Ovary (tissue), 10 donors: ENCODE measurements at places on chromosomes 5 and 9. TPM values are rescaled to one million over a fixed set of nuclear protein-coding genes. Genes with fewer than 3 reads are reported as not detected.

DNA sequence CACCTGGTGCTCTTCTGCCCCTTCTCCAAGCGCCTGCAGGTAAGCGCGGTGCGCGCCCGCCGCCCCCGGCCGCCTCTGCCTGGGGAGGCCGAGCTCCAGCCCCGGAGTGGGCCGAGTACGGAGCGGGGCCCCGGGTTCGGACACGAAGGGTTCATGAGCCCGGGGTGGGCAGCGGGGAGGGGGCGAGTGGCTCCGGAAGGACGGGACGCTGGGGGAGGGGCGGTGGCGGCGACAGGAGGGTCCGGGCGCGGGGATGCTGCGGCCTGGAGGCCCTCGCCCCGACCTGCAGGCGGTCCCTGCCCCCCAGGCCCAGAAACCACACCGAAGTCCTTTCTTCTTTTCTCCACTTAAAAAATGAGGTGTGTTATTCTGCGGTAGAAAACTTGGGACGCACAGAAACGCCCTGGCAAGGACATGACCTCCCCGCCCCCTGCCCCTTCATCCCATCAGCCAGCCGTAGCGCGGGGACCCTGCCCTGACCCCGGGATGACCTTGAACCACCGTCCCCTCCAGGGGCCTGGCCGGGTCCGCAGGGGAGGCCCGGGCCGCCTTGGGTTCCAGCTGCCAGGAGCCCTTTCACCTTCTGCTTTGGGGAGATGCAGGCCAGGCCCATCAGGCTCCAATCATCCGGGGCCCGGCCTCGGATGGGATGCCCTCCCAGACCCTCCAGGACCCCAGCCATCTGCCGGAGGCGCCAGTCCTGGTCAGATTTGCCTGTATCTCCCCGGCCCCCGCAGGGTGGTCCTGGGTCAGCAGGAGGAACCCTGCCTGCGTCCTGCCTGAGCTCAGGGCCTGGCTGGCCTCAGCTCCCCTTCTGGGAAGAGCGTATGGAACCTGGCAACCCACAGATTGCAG, 545 bp downstream of the DIPK1B start:
- H3K27me3 ChIP-seq, result no peaks in the 10 kb centered on the region
- H3K36me3 ChIP-seq, result no peaks in the 10 kb centered on the region
- peaks cover 6% of the 10 kb centered on the region for H3K4me1 ChIP-seq
- H3K27ac ChIP-seq, result no peak overlapping the region
- peak overlapping the region; percentile 51 for H3K4me3 ChIP-seq

DNA sequence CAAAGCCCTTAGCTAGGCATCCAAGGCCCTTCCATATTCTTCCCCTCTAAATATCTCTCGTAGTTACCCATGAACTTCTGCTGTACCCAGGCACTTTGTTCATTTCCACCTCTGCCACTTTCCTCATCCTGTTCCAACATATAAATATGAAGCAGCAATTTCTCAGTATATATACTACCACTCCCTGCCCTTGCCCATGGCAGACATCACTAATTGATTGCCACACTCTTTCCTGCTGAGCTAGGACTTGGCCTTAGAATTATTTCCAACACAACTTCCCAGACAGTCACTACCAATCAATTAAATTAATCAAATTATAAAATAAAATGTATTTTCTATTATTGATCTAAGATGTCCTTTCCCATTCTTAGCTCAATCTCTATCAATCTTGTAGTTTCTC, 8.5 kb downstream of the INSYN2B start:
- no peak overlapping the region for H3K27ac ChIP-seq
- H3K27me3 ChIP-seq, result no peaks in the 10 kb centered on the region
- H3K4me1 ChIP-seq, result no peaks in the 10 kb centered on the region
- no peak overlapping the region for H3K4me3 ChIP-seq

DNA sequence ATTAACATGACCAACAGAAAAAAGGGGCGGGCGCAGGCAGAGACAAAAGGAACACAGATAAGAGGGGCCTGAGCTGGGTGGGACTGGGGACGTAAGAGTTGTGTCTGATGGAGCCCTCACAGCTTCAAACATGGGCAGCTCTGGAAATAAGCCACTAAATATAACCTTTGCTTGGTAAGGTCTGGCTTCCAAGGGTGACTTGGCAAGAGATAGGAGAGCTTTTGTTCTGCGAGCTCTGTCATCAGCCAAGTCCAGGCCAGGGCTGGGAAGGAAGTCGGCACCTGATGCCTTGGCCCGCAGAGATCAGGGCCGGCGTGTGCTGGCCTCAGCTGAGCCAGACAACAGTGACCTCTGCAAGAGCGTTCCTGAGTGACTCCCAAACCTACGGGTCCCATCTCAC, 11.8 kb downstream of the TRUB2 start:
- no peaks in the 10 kb centered on the region for H3K36me3 ChIP-seq
- no peak for DNase-seq
- H3K4me1 ChIP-seq, result no peaks in the 10 kb centered on the region
- no peak overlapping the region for H3K4me3 ChIP-seq
- H3K27ac ChIP-seq, result no peak overlapping the region

- H3K4me1 ChIP-seq, result no peaks in the 10 kb centered on the region
- H3K36me3 ChIP-seq, result no peaks in the 10 kb centered on the region
Measured at GRCh38 chr5:124477062-124477461, 269.4 kb downstream of the ZNF608 start.

CARTPT gene
- 0.63 TPM for total RNA-seq

BASP1 gene
- total RNA-seq, result 59.5 TPM

CNOT6 gene
- 12.5 TPM for total RNA-seq

LRRC26 gene
- total RNA-seq, result not detected

GRCh38 chr9:100626949-100627348, 49.1 kb downstream of the CAVIN4 start:
- H3K4me1 ChIP-seq, result no peaks in the 10 kb centered on the region
- H3K27ac ChIP-seq, result no peak overlapping the region
- H3K27me3 ChIP-seq, result no peaks in the 10 kb centered on the region
- no peak overlapping the region for H3K4me3 ChIP-seq

GRCh38 chr5:60402161-60402785, 297.7 kb downstream of the DEPDC1B start:
- no peak for DNase-seq
- H3K27me3 ChIP-seq, result no peaks in the 10 kb centered on the region
- H3K27ac ChIP-seq, result no peak overlapping the region
- no peak overlapping the region for H3K4me3 ChIP-seq

- H3K36me3 ChIP-seq, result no peaks in the 10 kb centered on the region
- no peak overlapping the region for H3K27ac ChIP-seq
- no peak overlapping the region for H3K4me3 ChIP-seq
Measured at GRCh38 chr5:135120951-135121350, 86.9 kb upstream of the PITX1 start.

GRCh38 chr9:137685035-137685740, 66.4 kb downstream of the EHMT1 start:
- H3K27ac ChIP-seq, result no peak overlapping the region
- DNase-seq, result no peak
- peaks cover 19% of the 10 kb centered on the region for H3K4me1 ChIP-seq
- H3K4me3 ChIP-seq, result no peak overlapping the region

DNA sequence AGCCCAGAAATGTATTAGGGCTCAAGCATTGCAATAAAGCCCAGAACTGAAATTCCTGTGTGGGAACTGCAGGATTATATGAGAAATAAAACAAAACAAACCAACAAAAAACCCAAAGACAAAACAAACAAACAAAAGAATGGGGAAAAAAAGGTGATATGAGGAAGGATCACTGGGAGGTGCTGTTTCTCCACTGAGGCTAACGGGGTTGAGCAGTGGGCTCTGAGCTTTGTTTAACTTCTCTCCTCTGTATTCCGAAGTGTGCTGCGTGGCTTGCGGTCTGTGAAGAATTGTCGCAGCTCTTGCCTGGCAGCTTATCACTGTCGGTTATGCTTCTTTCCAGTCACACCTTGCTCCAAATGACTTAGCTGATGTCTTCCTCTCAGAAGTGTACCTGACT, 106.3 kb downstream of the TENT4A start:
- H3K27ac ChIP-seq, result no peak overlapping the region
- H3K27me3 ChIP-seq, result no peaks in the 10 kb centered on the region
- DNase-seq, result no peak
- no peaks in the 10 kb centered on the region for H3K36me3 ChIP-seq
- no peak overlapping the region for H3K4me3 ChIP-seq

PCA3 gene
- total RNA-seq, result not detected

SLC6A19 gene
- not detected for total RNA-seq

- no peak overlapping the region for H3K4me3 ChIP-seq
- no peaks in the 10 kb centered on the region for H3K27me3 ChIP-seq
- no peak for DNase-seq
- H3K27ac ChIP-seq, result no peak overlapping the region
Measured at GRCh38 chr9:76405868-76406267, 11.6 kb upstream of the RFK start.

GRCh38 chr5:176536132-176536901, 885 bp downstream of the RNF44 start:
- peaks cover 16% of the 10 kb centered on the region for H3K4me1 ChIP-seq
- H3K27ac ChIP-seq, result peak overlapping the region; percentile 93
- no peaks in the 10 kb centered on the region for H3K27me3 ChIP-seq
- peak overlapping the region; percentile 95 for H3K4me3 ChIP-seq

CA9 gene
- total RNA-seq, result 19.5 TPM

DNA sequence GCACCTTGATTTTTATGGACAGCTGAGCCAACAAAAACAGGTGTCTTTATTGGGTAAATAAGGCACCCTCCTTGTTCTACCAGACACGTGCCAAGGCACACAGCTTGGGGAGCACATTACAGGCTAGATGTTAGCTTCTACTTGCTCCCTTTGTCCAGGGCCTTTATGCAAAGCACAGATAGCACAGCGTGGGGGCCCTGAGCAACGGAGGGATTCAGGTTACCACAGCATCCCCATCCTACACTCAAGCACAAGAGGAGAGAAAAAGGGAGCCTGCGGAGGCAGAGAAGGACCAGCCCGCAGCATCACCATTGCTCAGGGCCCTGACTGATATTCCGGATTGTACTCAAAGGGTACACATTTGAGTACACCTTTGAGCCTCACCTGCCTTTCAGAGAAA, 181.7 kb upstream of the KIF2A start:
- no peak overlapping the region for H3K4me3 ChIP-seq
- no peaks in the 10 kb centered on the region for H3K27me3 ChIP-seq
- no peaks in the 10 kb centered on the region for H3K4me1 ChIP-seq

DNA sequence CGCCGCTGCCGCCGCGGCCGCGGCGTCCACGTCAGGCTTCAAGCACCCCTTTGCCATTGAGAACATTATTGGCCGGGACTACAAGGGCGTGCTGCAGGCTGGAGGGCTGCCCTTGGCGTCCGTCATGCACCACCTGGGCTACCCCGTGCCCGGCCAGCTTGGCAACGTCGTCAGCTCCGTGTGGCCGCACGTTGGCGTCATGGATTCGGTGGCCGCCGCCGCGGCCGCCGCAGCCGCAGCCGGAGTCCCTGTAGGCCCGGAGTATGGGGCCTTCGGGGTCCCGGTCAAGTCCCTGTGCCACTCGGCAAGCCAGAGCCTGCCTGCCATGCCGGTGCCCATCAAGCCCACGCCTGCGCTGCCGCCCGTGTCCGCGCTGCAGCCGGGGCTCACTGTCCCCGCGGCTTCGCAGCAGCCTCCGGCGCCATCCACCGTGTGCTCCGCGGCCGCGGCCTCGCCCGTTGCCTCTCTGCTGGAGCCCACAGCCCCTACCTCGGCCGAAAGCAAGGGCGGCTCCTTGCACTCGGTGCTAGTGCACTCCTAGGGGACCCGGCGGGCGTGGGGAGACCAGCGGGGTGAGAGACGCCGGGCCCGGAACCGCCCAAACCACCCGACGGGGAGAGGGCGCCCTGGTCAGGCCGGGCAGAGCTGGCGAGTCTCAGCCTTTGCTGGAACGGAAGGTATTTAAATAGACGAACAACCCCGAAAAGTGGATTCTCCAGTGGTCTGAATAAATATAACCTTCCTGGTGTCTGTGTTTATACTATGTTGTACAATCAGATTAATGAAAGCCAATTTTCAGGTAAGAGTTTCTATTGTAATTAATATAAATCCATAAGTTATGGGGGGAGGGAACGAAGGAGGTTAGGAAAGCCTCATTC, 1.2 kb downstream of the FOXB2 start:
- no peaks in the 10 kb centered on the region for H3K27me3 ChIP-seq
- H3K4me1 ChIP-seq, result peaks cover 6% of the 10 kb centered on the region
- no peaks in the 10 kb centered on the region for H3K36me3 ChIP-seq
- DNase-seq, result no peak
- no peak overlapping the region for H3K27ac ChIP-seq
